ENCODE measurements at places on chromosomes 1 and 21.
A peak's percentile ranks its signal among the peaks of the same experiment; 100 is the strongest.

DNA sequence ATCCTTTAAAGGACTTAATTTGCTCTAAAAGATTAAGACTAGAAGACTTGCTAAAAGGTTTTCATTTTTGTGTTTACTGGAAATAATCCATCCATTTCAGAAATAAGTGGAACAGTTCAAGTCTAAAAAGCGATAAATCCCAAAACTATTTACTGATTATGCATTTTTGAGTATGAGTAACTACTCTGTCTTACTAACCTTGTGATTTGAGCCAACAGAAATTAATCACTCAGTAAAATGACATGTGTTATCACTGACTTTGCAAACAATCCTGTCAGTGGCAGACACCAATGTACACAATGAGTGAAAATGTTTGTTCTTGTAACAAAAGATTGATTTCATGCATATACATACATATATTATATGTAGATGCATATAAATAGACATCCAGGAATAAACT, 218.0 kb downstream of the DENND1B start:
- DNase-seq = no peak

DNA sequence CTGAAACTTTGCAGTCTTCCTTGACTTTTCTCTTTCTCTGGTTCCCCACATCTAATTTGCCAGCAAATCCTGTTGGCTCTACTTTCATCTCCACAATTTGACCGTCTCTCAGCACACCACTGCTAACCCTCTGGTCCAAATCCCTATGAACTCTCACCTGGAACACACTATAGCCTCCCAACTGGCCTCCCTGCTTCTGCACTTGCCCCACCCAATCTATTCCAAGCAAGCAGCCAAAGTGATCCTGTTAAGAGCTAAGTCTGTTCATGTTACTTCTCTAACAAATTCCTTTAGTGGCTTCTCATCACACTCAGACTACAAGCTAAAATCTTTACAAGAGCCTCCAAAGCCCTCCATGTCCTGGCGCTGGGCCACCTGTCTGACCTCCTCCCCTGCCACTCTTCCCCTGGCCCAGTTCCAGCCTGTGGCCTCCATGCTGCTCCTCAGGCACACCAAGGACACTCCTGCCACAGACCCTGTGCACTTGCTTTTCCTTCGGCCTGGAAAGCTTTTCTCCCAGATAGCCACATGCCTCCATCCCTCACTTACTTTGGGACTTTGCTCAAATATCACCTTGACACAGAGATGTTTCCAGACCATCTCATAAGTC, 104.1 kb downstream of the DTL start:
- DNase-seq = no peak

DNA sequence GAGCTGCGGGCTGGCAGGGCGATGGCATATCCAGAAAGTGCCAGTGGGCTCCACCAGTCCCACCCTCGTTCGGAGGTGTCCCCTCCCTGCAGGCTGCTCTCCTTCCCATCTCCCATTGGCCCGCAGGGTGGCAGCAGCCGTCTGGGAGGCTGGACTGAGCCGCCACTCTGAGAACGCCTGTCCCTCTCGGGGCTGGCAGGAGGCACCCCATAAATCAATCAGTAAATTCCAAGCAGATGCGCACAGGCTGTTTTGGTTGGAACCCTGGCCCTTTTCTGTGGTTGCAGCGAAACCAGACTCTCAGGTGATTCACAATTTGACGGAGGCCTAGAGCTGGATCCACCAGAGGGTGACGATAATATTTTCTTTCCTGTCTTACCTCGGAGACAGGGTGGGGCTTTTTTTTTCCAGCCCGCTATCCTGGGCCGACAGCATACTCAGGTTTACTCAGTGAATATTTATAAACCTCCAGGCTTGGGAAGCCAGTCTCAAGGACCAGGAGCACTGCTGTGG, 99.7 kb downstream of the GLIS1 start:
- DNase-seq = no peak

DNA sequence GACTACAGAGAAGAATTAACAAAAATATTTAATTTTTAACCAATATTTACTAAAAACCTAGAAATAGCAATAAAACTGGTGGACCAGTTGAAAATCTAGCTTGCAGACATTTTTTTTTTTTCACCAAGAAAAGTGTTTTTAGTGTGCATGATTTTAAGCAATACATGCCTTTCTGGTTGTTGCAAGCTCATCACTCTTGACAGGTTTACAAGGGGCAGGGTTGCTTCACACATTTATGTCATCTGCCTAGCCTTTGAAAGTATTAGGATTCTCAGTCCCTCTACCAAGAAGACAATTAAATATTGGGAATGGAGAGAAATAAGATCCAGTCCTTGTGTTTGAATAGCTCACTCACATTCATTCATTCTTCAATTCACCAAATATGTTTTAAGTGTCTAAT, 53.8 kb upstream of the LYPLAL1 start:
- DNase-seq = no peak

- DNase-seq = no peak
Observed at GRCh38 chr1:212477680-212478466, 45.2 kb downstream of the NENF start.

DNA sequence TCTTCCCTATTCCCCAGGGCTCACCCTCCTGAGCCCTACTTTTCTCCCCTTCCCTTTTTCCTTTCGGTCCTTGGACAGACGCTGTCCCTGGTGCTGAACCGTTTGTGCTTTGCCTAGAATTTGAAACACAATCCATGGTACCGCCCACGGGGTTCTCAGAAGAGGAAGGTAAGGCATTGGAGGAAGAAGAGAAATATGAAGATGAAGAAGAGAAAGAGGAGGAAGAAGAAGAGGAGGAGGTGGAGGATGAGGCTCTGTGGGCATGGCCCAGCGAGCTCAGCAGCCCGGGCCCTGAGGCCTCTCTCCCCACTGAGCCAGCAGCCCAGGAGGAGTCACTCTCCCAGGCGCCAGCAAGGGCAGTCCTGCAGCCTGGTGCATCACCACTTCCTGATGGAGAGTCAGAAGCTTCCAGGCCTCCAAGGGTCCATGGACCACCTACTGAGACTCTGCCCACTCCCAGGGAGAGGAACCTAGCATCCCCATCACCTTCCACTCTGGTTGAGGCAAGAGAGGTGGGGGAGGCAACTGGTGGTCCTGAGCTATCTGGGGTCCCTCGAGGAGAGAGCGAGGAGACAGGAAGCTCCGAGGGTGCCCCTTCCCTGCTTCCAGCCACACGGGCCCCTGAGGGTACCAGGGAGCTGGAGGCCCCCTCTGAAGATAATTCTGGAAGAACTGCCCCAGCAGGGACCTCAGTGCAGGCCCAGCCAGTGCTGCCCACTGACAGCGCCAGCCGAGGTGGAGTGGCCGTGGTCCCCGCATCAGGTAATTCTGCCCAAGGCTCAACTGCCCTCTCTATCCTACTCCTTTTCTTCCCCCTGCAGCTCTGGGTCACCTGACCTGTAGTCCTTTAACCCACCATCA, 10.4 kb downstream of the BCAN start:
- no peak for DNase-seq

GRCh38 chr1:21216835-21217811, 40.4 kb upstream of the EIF4G3 start:
- peak; percentile 29 for DNase-seq

DNA sequence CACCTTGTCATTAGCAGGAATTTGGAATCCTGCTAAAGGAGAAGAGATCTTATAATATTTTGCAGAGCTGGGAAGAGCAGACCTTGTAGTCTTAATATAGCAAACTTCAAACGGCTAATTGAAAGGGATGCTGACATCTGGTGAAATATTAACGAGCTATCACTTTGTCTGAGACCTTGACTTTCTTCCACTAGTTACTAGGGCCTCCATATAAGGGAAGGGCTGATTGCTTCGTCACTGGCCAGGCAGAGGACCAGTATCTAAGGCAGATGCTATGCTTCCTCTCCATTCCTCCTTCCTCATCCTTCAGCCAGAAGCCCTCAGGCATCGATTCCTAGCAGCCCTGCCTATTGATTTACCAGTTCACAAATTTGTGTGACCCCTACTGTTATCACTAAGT, 6.0 kb upstream of the VTCN1 start:
- no peak for DNase-seq

DNA sequence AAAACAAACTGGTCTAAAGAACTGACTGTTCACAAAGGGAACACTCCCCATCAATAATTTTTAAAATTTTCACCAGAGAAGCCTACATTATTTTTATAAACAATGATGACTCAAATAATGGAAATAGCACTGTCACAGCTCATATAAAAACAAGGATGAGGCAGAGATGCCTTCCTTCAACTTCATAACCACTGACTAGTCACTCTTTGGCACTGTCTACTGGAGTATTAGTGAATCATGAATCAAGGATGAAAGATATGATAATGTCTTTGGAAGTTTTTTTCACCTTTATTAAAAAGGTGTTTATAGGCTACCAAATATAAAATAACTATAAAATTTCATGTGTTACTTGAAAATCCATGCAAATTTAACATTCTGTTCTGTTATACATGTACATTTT, 316.9 kb downstream of the VAV3 start:
- DNase-seq = no peak

DNA sequence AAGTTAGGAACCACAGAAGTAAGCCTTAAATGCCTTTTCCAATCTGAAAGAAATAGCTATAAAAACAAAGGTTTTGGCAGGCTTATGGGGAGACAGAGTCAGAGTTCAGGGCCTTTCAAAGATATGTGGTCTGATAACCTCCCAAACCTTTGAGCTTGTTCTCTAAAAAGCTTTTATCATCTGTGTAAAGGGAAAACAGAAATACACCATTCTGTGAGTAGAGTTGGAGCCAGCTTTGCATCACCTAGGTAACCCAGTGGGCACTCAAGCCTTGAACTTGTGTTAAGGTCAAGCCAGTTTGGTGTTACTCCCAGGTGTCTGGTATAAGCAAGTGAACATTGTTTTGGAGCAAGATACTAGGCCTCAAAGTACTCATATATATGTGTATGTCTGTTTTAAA, 50.1 kb downstream of the LAMC1 start:
- DNase-seq = no peak

GRCh38 chr1:58304346-58304975, 242.1 kb downstream of the OMA1 start:
- no peak for DNase-seq

- DNase-seq = no peak
Observed at GRCh38 chr1:38848071-38848470, 11.5 kb downstream of the RRAGC start.

GRCh38 chr1:14603645-14604044, 5.2 kb downstream of the KAZN start:
- DNase-seq = no peak

DNA sequence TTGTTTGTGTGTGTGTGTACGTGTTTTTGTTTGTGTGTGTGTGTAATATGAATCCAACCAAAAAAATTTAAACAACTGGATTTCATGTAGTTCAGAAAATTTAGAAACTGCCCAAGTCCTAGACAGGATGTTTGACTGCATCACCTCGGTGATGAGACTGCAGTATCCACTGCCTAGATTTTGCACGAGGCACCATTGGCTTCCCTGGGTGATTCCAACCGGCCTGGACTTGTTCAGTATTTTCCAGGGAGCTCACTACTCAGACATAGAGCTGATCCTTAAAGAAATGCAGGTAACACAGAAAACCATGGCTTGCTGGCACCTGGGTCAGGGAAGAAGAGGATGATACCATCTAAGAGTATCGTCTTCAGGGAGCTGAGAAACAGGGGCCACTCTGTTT, 18.2 kb upstream of the KCNK2 start:
- no peak for DNase-seq

DNA sequence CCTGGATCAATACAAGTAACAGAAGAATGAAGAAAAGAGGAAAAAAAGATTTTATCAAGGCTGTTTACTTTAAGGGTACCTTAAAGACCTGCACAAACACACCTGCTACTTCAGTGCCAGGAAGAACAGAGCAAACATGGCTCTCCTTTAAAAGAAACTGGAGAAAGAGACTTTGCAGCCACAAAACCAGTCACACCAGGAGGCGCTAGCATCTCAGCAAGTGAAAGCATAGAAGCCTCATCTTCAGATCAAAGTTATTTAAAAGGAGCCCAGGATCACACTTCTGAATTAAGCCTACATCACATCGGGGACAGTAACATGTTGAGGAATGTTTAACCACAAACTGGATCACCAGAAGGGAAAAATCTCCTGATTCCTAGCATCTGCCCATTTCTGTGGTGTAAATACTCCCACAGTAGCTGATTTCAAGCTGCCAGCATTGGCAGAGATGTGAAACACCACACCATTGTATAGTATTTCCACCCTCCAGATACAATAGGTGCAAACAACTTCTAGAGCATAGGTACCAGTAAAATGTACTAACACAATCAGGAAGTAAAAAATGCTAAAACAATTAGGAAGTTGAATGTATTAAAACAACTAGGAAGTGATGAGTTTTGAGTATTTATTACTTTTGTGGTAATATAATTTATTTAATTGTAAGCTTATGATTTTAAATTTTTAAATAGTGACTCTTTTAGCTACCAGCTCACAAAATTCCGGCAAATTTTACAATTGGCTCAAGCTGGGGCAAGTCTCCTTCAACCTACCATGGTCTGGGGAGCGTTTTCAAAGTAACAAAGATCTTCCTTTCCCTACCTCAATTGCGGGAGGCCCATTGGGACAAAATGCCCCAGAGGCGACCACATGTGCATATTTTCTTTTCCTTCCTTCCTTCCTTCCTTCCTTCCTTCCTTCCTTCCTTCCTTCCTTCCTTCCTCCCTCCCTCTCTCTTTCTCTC, 105.3 kb upstream of the CLDN14 start:
- DNase-seq = no peak

GRCh38 chr1:173112129-173112528, 61.4 kb upstream of the TNFSF18 start:
- DNase-seq = no peak

- DNase-seq = no peak
Observed at GRCh38 chr1:2468041-2468472, 8.0 kb upstream of the PLCH2 start.

DNA sequence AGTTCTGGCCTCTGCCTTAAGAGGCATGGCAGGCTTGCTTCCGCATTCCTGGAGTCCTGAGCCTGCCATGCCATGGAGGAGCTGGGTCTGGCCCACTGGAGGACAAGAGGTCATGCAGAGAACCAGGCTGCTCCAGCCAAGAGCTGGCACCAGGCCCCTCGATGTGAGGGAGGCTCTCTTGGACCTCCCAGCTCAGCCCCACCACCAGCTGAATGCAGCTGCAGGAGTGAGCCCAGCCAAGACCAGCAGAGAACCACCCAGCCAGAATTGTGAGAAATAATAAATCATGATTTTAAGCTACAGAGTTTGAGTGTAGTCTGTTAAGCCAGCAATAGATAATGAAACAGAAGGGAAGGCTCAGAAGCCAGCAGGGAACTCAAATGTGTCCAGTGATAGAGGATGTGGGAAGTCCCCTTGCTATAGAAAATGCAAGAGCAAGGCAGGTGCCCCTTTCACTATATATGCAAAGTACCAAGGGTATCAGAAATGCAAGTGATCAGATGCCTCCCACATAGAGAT, 118.4 kb downstream of the HIVEP3 start:
- no peak for DNase-seq

- DNase-seq = no peak
Observed at GRCh38 chr21:34688145-34688544, 19.4 kb downstream of the CLIC6 start.

All from stimulated activated CD4-positive, alpha-beta T cell treated with anti-CD3 and anti-CD28 coated beads, TNF-alpha, amount 100 ng/mL, for 1 hour (primary cell).